SK-N-SH (cell line): ENCODE measurements at places on chromosomes 6 and 20. TPM values are rescaled to one million over a fixed set of nuclear protein-coding genes. Genes with fewer than 3 reads are reported as not detected.

BTNL2 gene
- not detected in 2 replicates for polyA plus RNA-seq

EPHA7 gene
- polyA plus RNA-seq: under 0.01 TPM in 1 of 2 replicates, not detected in the other

IRF4 gene
- not detected in 2 replicates for polyA plus RNA-seq

RGS17 gene
- 1.3 and 1.4 TPM in 2 replicates for polyA plus RNA-seq

OR2H1 gene
- not detected in 2 replicates for polyA plus RNA-seq

TMC2 gene
- polyA plus RNA-seq: not detected in 2 replicates

FAM210B gene
- polyA plus RNA-seq: 34.6 and 44.1 TPM in 2 replicates

DOP1A gene
- 3.4 and 4.0 TPM in 2 replicates for polyA plus RNA-seq

UST gene
- 1.7 and 5.0 TPM in 2 replicates for polyA plus RNA-seq

USP49 gene
- polyA plus RNA-seq: 2.4 and 3.7 TPM in 2 replicates

NDRG3 gene
- polyA plus RNA-seq: 20.5 and 25.4 TPM in 2 replicates

TSPYL4 gene
- 29.1 and 44.5 TPM in 2 replicates for polyA plus RNA-seq

CLPSL1 gene
- not detected in 2 replicates for polyA plus RNA-seq

BICRAL gene
- 5.1 and 6.6 TPM in 2 replicates for polyA plus RNA-seq

FAM110A gene
- polyA plus RNA-seq: 2.5 and 3.8 TPM in 2 replicates

PAX1 gene
- not detected in 2 replicates for polyA plus RNA-seq

PDYN gene
- polyA plus RNA-seq: not detected in 2 replicates

BPIFB2 gene
- polyA plus RNA-seq: not detected in 2 replicates

PLA2G7 gene
- polyA plus RNA-seq: not detected in 2 replicates

BPI gene
- polyA plus RNA-seq: not detected in 2 replicates

MOXD1 gene
- polyA plus RNA-seq: 252 and 379 TPM in 2 replicates

BANF2 gene
- polyA plus RNA-seq: not detected in 2 replicates

RIPOR2 gene
- polyA plus RNA-seq: 0.05 TPM in 2 replicates

RTF2 gene
- 78.2 and 82.8 TPM in 2 replicates for polyA plus RNA-seq

FOXC1 gene
- polyA plus RNA-seq: 3.6 and 4.3 TPM in 2 replicates

CPNE5 gene
- 0.30 and 0.47 TPM in 2 replicates for polyA plus RNA-seq

SLC22A2 gene
- polyA plus RNA-seq: not detected in 2 replicates

SYCP2 gene
- 0.71 and 0.76 TPM in 2 replicates for polyA plus RNA-seq

FERMT1 gene
- 0.81 and 0.93 TPM in 2 replicates for polyA plus RNA-seq

ERVFRD-1 gene
- polyA plus RNA-seq: not detected in 2 replicates

CST2 gene
- not detected in 2 replicates for polyA plus RNA-seq

BRPF3 gene
- 11.7 and 15.4 TPM in 2 replicates for polyA plus RNA-seq

COL19A1 gene
- polyA plus RNA-seq: 0.10 and 0.15 TPM in 2 replicates

MRS2 gene
- 9.4 and 14.8 TPM in 2 replicates for polyA plus RNA-seq

RPN2 gene
- 420 and 596 TPM in 2 replicates for polyA plus RNA-seq

ARFGEF2 gene
- 6.1 and 8.4 TPM in 2 replicates for polyA plus RNA-seq

TEAD3 gene
- polyA plus RNA-seq: 5.2 and 7.1 TPM in 2 replicates

LY6G5C gene
- polyA plus RNA-seq: 0.60 and 1.1 TPM in 2 replicates
